ENCODE measurements at places on chromosomes 6 and 20.
A peak's percentile ranks its signal among the peaks of the same experiment; 100 is the strongest.

DNA sequence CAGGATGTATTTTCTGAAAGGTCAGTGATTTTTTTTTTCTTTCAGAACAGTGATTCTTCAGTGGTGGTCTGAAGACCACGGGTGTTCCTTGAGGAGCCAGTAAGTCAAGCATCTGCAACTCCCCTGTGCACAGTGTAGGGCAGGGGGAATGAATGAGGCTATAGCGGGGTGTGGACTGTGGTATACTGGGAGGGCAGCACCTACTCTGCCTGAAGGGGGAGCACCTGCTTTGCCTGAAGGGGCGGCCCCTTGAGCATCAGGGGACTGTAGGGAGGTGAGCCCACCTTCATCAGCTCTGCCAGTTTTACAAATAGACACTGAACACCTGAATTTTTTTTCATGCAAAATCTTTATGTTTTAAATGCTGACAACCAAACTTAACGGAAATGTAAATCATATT is 77.5 kb upstream of the RIPOR2 start:
- H3K4me3 ChIP-seq, result no peak overlapping the region

GRCh38 chr6:31528821-31529328 is at the start of gene MCCD1:
MCCD1 (plus strand) TSS chr6:31528962; CDS start chr6:31529015, 53 bp downstream.
- no peak within 1 kb of the TSS for H3K27ac ChIP-seq
- H3K4me3 ChIP-seq, result no peak within 1 kb of the TSS
- H3K4me1 ChIP-seq, result peaks cover 17% of the 10 kb centered on the region
- DNase-seq, result no peak
- peaks cover 39% of the 10 kb centered on the region for H3K36me3 ChIP-seq

DNA sequence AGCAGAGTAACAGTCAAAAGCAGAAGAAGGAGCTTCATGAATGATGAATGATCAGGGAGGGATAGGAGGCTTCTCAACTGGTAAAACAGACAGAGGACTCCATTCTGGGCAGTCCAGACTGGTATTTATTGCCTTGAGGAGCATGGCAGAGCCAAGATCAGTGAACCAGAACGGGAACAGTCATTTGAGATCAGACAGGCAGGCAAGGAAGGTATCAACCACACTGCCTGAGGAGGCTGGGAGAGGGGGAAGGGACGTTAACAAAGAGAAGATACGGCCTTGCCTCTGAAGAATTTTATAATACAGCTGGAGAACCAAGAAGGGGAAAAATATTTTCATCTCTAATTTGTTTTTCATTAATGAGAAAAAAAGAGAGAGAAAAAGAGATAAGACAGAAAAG is at the start of gene DEFB121:
Gene DEFB121, minus strand, starts transcription at position 101 of the 400 bp plus-strand sequence. Its CDS starts 63 bp downstream, at position 38.
- H3K27ac ChIP-seq, result no peak within 1 kb of the TSS
- H3K36me3 ChIP-seq, result no peaks in the 10 kb centered on the region
- DNase-seq, result no peak
- H3K4me3 ChIP-seq, result no peak within 1 kb of the TSS
- H3K27me3 ChIP-seq, result peaks cover 8% of the 10 kb centered on the region
- H3K4me1 ChIP-seq, result no peaks in the 10 kb centered on the region

DNA sequence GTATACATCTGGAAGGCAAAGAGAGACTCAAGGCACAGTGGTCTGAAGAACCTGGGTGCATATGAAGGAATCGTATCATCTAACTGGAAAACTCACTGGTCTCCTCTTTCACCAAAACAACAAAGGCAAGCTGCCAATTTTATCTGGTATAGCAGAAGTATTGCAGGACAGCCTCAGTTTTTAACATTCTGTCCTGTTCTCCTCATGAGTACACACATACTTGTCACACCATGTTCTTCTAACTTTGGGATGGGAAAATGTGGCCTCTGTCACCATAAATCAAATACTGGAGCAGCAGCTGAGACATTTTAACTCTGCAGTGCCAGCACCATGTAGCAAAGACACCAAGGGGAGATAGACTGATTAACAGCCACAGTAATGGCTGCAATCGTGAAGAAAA is 199.1 kb upstream of the CNR1 start:
- DNase-seq, result no peak
- H3K27ac ChIP-seq, result no peak overlapping the region
- no peaks in the 10 kb centered on the region for H3K4me1 ChIP-seq
- no peak overlapping the region for H3K4me3 ChIP-seq
- peaks cover 3% of the 10 kb centered on the region for H3K27me3 ChIP-seq

DNA sequence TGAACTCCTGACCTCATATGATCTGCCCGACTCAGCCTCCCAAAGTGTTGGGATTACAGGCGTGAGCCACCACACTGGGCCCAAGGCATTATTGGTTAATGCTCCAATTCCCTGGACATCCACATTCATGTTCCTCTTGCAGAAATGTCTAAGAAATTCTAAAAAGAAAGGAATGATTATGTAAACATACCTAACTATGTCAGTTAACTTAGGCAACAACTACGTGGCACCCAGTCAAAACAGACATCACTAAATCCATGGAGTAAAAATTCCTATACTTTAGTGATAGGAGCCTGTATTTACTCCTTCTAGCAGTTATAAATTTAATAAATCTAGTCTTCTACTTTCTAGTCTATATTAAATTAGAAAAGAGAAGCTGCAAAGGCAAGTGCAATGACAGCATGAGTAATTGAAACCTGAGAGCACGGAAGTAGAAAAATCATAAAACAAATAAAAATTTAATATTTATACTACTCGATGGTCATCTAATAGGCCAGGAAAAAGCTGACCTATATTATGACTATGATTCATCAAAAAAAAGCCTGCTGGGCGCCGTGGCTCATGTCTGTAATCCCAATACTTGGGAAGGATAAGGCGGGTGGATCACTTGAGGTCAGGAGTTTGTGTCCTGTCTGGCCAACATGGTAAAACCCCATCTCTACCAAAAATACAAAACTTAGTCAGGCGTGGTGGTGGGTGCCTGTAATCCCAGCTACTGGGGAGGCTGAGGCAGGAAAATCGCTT is 4.2 kb downstream of the AHI1 start:
- H3K4me1 ChIP-seq, result peaks cover 10% of the 10 kb centered on the region
- H3K27me3 ChIP-seq, result no peaks in the 10 kb centered on the region
- no peak overlapping the region for H3K27ac ChIP-seq
- DNase-seq, result no peak
- peaks cover 30% of the 10 kb centered on the region for H3K36me3 ChIP-seq

DNA sequence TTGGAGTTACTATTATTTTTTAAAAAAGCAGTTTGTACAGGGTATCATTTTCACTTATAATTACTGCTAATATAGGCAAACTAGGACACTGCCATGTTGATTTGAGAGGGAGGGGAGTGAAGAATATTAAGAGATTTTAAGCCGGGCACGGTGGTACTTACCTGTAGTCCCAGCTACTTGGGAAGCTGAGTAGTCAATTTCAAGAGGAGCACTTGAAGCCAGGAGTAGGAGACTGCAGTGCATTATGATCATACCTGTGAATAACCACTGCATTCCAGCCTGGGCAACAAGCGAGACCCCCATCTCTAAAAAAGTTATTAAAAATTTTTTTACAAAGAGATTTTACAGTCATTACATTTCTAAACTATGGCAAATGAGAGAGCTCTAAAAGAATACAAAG is 35.7 kb downstream of the ADAT2 start:
- H3K27me3 ChIP-seq, result peaks cover 2% of the 10 kb centered on the region
- no peak overlapping the region for H3K27ac ChIP-seq

- H3K27me3 ChIP-seq, result peaks cover 3% of the 10 kb centered on the region
- H3K4me1 ChIP-seq, result no peaks in the 10 kb centered on the region
- H3K4me3 ChIP-seq, result no peak overlapping the region
- no peak overlapping the region for H3K27ac ChIP-seq
Measured at GRCh38 chr6:168524571-168525001, 83.6 kb downstream of the SMOC2 start.

DNA sequence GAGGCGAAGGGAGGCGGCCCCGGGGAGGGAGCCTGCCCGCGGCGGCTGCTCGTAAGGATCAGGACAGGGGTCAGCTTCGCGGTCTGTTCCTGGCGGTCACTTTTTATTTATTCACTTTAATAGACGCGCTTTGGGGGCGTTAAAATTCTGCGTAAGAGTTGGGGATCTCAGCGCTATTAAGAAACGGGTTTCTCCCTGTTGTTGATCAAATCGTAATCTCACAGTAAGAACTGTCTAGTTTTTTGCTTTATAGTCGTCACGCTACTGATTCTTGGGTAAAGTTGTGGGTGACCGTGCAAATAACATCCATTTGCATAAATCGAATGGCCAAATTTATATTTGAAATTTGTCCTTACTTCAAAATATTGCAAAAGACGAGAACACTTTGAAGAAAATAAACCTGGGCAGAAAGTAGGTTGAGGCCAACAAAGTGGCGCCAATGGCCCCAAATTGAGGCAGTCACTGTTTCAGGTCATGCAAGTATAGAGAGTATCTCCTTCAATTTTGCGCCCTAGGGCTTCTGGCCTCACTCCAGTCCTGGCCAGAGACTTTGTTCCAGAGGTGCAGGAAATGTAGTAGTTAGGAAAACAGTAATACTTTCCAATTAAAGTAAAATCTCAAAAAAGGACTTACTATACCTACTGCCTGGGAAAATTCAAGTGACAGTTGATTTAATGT is 963 bp upstream of the RMND1 start:
- DNase-seq, result peak; percentile 11
- peaks cover 29% of the 10 kb centered on the region for H3K4me1 ChIP-seq
- H3K36me3 ChIP-seq, result peaks cover 6% of the 10 kb centered on the region

Measured in activated CD4-positive, alpha-beta memory T cell treated with anti-CD3 and anti-CD28 coated beads for 36 hours (primary cell).